Left ventricle myocardium inferior (tissue), 1 donor: ENCODE measurements at places on chromosomes 3 and 15.

DNA sequence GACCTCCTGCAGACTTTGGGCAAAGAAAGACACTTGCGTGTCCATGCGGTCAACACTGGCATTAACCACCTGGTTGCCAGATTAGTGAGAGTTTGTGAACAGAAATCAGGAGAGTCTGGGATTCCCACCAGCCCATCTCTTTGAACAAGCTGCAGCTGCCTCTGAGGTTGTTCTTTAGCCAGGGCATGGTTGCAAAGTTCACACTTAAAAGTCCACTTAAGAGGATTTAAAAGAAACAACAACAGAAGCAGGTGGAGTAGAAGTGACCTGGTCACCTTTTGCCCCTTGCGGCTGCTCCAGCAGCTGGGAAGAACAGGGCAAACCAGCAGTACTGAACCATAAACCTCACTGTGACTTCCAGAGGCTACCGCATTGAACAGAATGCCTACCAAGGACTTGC lies 97.3 kb downstream of the FOXB1 start:
- DNase-seq: no peak

DNA sequence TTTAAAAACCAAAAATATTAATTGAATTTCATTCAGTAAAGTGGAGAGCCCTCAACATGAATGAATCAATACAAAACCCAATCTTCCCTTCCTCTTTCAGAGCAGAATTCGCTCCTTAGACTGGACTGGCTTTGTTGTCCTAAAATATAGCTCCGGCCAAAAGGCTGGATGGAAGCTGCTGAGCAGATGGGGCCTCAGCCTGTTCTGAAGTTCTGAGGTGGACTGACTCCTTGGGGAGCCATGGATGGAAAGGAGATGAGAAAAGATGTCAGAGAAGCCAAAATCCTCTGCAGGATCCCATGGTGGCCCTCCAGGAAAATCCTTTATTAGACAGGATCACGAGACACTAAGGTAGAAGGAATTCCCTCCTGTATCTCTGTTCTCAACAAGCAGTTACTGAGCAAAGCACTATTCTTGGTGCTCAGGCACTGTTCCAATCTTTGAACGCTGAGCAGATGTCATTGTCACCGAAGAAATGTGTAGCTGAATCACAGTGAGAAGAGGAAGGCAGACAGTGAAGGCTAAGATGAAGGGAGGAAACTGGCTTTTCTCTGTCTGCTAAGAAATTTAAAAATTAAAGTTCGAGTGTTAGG lies 122.0 kb downstream of the SEMA6D start:
- no peak for DNase-seq

DNA sequence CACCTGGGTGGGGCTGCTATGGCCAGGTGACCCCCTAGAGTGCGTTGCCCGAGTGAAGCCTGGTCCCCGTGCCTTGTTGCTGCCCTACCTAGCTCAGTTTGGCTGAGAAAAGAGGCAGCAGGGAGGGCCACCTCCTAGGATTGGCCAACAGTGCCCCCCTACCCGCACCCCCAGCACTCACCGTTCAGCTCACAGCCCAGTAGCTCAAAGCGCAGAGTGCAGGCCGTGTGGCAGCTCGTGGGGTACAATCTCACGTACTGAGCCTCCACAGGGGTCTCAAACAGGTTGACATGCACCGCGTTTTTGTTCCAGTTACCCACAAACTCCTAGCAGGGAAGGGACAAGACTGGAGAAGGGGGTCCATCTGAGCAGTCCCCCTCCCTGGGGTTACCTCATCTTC lies 7.6 kb downstream of the MFGE8 start:
- DNase-seq: no peak

DNA sequence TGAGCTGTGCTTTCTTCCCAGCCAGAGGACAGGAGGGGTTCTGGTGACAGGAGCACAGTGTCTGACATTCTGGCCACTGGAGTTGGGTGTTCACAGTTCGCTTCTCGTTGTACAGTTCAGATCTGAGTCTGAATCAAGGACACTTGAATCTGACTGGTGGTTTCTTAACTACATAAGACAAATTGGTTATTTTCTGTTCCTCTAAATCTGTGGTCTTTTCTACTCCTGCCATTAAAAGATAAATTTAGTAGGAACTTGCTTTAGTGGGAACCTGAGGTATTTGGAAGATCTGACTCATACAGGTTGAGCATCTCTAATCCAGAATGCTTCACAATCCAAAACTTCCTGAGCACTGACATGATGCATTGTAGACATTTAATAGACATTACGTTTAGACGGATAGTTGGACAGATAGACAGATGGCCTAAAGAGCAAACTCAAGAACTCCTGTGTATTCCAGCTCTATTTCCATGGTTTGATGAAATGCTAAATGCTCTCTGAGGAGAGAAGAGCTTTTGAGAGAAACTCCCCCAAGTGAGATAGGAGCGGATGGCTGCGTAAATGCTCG lies 71.0 kb downstream of the CCK start:
- no peak for DNase-seq

- peak; percentile 25 for DNase-seq
Observed at GRCh38 chr15:100426937-100427336, 85.2 kb upstream of the ADAMTS17 start.

DNA sequence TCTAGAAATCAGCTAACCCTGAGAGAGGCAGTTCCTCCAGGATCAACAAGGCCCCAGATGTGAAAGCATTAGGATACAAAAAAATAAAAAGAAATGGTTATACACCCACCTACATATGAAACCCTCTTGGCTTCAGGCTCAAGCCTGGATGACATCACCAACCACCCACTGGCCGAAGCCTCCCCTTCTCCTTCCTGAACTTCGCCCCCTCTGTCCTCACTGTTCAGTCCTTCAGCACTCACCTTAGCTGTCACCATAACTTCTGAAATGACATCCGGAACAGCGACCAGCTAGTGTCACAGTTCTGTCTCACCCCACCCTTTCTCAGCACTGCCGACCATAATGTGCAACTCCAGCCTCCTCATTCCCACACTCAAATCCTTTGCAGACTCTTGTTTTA lies 98.7 kb downstream of the PLCH1 start:
- DNase-seq: no peak
